Ecto neural progenitor cell (in vitro differentiated cells): ENCODE measurements at places on chromosomes 1 and 21.
A peak's percentile ranks its signal among the peaks of the same experiment; 100 is the strongest.

DNA sequence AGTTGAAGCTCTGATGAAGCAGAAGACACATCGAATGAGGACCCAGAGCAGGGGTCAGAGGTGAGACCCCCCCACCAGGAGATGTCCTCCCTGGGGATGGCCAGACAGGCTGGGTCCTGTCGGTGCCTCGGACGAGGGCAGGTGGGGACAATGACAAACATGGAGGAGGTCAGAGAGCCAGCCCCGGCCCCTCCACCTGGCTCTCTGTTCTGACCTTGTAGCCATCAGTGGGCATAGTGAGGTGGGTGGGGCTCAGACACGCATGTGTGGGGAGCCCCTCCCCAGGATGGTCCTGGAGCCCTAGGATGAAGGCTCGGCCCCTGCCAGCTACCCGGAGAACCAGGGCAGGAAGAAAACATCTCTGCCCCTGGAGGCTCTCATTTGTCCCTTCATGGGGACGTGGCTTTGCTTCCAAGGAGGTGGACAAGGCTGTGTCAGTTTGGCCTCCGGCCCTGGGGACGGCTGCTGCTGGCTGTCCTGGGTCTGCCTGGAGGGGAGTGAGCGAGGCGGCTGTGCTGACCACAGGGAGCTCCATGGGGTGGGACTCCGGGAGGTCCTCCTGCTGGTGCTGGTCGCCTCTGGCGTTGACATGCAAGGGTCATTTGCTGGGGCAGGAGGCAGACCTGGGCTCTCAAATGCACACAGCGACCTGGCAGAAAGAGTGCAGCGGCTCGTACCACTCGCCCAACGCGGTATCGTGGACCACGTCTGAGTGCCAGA, 2.6 kb downstream of the KRTAP10-6 start:
- DNase-seq = peak; percentile 45

DNA sequence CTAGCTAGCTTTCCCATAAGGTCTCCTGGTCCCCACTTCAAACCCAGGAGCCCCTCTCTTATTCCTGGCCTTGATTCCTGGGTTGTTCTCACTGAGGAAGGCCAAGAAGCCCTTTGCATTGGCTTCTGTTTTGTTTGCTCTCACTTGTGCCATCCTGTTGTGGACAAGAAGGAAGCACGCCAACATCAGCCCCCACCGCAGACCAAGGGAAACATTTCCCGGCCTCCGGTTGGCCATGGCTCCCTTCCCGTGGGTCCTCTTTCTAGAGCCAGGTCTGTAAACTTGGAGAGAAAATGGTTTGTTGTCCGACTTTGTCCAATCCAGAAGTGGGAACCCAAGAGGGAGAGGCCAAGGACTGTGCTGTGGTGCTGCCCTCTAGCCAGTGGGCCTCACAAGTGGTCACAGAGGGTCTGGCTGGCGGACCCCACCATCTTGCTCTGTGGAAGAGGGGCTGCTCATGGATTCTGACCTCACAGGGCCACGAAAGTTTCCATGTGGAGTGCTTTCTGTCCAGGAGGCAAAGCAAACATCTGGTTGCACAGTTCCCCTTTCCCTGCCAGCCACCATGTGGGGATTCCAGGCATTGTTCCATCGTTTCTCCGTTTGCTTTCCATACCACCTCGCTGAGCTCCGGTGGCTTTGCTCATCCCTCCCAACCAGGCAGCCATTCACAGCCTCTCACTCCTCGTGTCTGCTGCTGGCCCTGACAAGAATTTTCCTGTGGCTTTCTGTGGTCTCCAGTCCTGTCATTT, 18.9 kb upstream of the TENT5C start:
- DNase-seq = no peak

DNA sequence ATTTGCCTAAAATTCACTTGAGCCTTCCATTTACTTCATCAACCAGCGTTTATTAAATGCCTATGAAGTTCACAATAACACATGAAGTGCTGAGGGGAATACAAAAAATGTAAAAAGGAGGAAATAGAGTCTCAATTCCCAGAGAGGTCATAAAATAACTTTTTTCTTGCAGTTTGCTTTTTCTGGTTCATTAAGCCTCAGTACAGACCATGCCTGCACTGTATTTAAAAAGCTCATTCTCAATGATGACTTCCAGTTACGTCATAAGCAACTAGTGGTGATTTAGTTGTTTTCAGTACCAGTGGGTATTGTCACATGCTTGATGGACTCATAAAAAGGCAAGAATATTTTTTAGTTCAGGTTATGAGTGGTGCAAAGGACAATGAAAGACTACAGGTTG, 160.1 kb upstream of the UBE2U start:
- DNase-seq = no peak

GRCh38 chr1:236269439-236269838, 12.3 kb downstream of the ERO1B start:
- no peak for DNase-seq

DNA sequence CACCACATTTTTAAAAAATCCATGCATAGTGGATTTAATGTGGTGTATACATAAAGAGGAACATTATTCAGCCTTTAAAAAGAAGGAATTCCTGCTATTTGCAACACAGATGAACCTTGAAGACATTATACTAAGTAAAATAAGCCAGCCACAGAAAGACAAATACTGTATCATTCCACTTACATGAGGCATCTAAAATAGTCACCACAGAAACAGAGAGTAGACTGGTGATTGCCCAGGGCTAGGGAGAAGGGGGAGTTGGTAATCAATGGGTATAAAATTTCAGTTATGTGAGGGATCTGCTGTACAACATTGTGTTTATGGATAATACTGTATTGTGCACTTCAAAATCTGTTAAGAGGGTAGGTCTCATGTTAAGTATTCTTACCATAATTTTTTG, 10.0 kb downstream of the FAM163A start:
- DNase-seq = no peak

DNA sequence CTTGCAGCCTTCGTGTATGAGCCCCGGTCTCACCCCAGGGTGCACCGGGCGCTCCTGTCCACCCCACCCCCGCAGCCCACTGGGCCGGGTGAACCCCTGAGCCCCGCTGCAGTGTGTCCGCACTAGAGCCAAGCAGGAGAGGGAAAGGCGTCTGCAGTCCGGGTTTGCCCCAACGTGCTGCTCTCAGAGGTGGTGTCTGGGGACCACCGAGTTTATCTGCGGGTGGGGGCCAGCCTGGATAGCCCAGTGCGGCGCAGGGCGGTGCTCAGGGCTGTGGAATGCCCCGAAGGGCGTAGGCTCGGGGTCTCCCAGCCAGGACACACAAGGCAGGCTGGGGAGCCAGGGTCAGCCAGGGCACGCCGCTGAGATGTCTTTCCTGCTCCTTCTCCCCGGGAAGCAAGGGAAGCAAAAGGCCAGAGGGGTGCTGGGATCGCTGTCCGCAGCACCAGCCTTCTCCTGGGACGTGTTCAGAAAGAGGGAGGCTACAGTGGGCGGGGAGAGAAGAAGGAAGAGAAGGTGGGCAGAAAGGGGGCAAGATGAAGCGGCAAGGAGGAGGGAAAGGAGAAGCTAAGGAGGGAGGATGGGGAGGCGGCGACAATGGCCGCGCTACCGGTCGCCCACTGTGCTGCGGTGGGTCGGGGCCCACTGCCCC, 56.6 kb downstream of the MAB21L3 start:
- peak; percentile 57 for DNase-seq
